ENCODE measurements at places on chromosomes 2 and 18. TPM values are rescaled to one million over a fixed set of nuclear protein-coding genes. Genes with fewer than 3 reads are reported as not detected.
A peak's percentile ranks its signal among the peaks of the same experiment; 100 is the strongest.

GRCh38 chr2:209969692-209970091, 32.7 kb upstream of the RPE start:
- DNase-seq, result no peak
- no peak overlapping the region for H3K27ac ChIP-seq
- H3K4me3 ChIP-seq, result no peak overlapping the region
- H3K4me1 ChIP-seq, result no peaks in the 10 kb centered on the region

The PIEZO2 gene
- total RNA-seq, result not detected

DNA sequence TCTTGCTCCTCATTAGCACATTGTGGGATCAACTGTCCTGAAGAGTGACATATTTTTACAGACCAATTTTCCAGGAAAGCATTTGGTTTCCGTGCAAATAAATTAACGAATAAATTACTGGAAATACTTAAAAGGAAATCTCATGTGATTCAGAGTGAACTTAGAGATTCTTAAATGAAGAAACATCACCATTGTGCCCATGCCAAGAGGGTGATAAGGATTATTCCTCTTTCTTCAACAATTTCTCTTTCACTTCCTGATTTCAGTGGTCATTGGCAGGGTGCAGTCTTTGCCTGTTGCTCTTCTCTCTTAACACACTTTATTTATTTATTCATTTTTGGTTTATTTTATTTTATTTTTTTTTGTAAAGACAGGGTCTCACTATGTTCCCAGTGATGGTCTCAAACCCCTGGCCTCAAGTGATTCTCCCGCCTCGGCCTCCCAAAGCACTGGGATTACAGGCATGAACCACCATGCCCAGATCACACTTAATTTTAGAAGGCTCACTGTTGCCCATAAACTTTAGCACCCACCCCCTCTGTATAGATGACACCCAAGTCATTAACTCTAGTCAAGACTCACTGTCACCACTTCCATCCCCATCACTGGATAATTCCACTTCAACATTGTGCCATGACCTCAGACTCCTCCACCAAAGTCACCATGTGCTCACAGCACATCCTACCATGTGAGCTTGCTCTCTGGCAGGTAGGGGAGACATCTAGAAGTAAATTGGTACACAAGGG, 92.6 kb upstream of the CERS6 start:
- H3K27ac ChIP-seq, result no peak overlapping the region
- H3K4me1 ChIP-seq, result peaks cover 7% of the 10 kb centered on the region
- DNase-seq, result no peak
- no peaks in the 10 kb centered on the region for H3K36me3 ChIP-seq
- H3K4me3 ChIP-seq, result no peak overlapping the region
- H3K27me3 ChIP-seq, result no peaks in the 10 kb centered on the region

The IL37 gene
- total RNA-seq, result not detected

GRCh38 chr2:222295368-222296062, 3.3 kb downstream of the PAX3 start:
- H3K27me3 ChIP-seq, result peaks cover 99% of the 10 kb centered on the region
- H3K27ac ChIP-seq, result peak overlapping the region; percentile 82
- DNase-seq, result no peak
- H3K36me3 ChIP-seq, result peaks cover 5% of the 10 kb centered on the region
- peak overlapping the region; percentile 81 for H3K4me3 ChIP-seq
- peaks cover 43% of the 10 kb centered on the region for H3K4me1 ChIP-seq

- H3K36me3 ChIP-seq, result no peaks in the 10 kb centered on the region
- no peak for DNase-seq
- no peak overlapping the region for H3K27ac ChIP-seq
- H3K4me3 ChIP-seq, result no peak overlapping the region
Observed at GRCh38 chr2:138744713-138745112, 35.5 kb downstream of the NXPH2 start.

The C2orf92 gene
- total RNA-seq, result 15.2 TPM

- H3K36me3 ChIP-seq, result peaks cover 28% of the 10 kb centered on the region
- no peaks in the 10 kb centered on the region for H3K27me3 ChIP-seq
- H3K4me3 ChIP-seq, result peak within 1 kb of the TSS; percentile 99
- H3K4me1 ChIP-seq, result peaks cover 45% of the 10 kb centered on the region
- H3K27ac ChIP-seq, result peak within 1 kb of the TSS; percentile 100
- peak; percentile 79 for DNase-seq
Observed at GRCh38 chr2:84970868-84971509, at the start of gene KCMF1. KCMF1 (plus strand) TSS chr2:84971161; CDS start chr2:84971452, 291 bp downstream.

DNA sequence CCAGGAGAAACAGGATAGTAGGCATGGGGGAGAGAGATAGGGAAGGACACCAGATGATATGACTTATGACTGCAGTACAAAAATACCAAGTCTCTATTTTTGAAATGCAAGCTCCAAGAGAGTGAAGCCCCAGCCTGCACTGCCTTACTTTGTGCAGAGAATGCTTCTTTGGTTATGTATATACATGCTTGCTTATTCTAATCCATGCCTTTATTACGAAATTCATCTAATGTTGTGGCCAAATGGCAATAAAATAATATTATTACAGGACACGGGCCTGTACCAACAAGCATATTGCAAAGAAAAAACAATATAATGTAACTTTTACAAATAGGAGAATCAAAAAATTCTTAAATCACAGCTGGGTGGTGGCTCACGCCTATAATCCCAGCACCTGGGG, 110.8 kb downstream of the BCL11A start:
- H3K27me3 ChIP-seq, result no peaks in the 10 kb centered on the region
- no peak overlapping the region for H3K27ac ChIP-seq
- H3K4me1 ChIP-seq, result peaks cover 9% of the 10 kb centered on the region
- no peak for DNase-seq
- no peak overlapping the region for H3K4me3 ChIP-seq

DNA sequence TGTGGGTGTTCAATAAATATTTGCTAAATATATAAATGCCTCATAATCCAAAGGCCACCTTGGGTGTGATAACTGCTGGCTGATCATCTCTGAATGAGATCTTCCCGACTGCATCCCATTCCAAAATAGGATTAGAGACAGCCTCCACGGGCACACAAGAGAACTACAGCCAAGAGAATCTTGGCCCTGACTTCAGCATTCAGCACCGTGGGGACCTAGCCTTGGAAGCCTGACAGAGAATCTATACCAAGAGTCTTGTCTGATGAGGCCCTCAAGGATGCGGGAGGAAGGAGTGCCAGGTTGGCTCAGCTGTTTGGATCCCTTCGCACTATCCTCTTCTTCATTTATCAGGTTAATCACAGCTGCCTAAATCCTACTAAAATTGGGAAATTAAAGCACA, 85.8 kb downstream of the RBM43 start:
- H3K4me1 ChIP-seq, result no peaks in the 10 kb centered on the region
- H3K27me3 ChIP-seq, result peaks cover 5% of the 10 kb centered on the region
- no peak overlapping the region for H3K4me3 ChIP-seq
- DNase-seq, result no peak
- no peak overlapping the region for H3K27ac ChIP-seq

GRCh38 chr2:134440336-134440909, 186.6 kb downstream of the MGAT5 start:
- DNase-seq, result no peak
- no peaks in the 10 kb centered on the region for H3K4me1 ChIP-seq
- no peaks in the 10 kb centered on the region for H3K27me3 ChIP-seq
- H3K36me3 ChIP-seq, result no peaks in the 10 kb centered on the region

GRCh38 chr2:5502385-5502784, 189.8 kb upstream of the SOX11 start:
- H3K27me3 ChIP-seq, result no peaks in the 10 kb centered on the region
- no peaks in the 10 kb centered on the region for H3K36me3 ChIP-seq
- H3K4me3 ChIP-seq, result no peak overlapping the region
- no peaks in the 10 kb centered on the region for H3K4me1 ChIP-seq

GRCh38 chr2:167136879-167137596, 248.8 kb downstream of the XIRP2 start:
- H3K27me3 ChIP-seq, result no peaks in the 10 kb centered on the region
- H3K4me3 ChIP-seq, result no peak overlapping the region
- H3K36me3 ChIP-seq, result no peaks in the 10 kb centered on the region

DNA sequence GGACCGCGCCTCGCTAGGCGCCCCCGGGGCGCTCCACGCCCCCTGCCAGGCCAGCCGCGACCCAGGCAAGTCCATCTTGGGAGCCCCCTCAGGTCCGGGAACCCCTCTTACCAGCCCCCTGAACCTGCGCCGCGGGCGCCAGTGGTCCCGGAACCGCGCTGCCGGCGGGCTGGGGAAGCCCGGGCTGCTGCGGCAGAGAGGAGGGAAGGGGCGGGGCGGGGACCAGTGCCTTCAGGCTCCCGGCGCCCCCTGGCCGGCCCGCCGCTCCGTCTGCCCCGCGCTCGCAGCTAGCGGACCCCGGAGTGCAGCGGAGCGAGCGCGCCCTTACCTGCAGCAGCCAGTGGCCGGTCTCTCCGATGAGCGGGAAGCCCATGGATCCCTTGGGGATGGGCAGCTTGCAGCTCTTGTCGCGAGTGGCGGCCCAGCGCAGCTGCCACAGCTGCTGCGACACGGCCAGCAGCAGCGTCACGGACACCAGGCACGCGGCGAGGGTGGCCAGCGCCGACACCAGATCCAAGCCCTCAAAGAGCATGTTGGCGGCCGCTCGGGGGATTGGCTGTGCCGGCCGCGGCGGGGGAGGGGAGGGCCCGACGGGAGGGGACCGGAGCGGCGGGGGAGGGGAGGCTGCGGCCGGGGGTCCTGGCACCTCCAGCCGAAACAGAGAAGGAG, at the start of gene CYP26B1:
Gene CYP26B1 (minus strand): TSS at position 560 of the 669 bp plus-strand sequence. CDS start 28 bp downstream, at position 532.
- no peak for DNase-seq
- H3K4me1 ChIP-seq, result peaks cover 49% of the 10 kb centered on the region
- H3K27me3 ChIP-seq, result peaks cover 70% of the 10 kb centered on the region

- no peak for DNase-seq
- no peaks in the 10 kb centered on the region for H3K27me3 ChIP-seq
- no peaks in the 10 kb centered on the region for H3K36me3 ChIP-seq
- no peak overlapping the region for H3K27ac ChIP-seq
Observed at GRCh38 chr18:64436111-64436510, 287.2 kb upstream of the LINC00305 start.

- no peak overlapping the region for H3K4me3 ChIP-seq
- no peaks in the 10 kb centered on the region for H3K36me3 ChIP-seq
- H3K4me1 ChIP-seq, result no peaks in the 10 kb centered on the region
- no peaks in the 10 kb centered on the region for H3K27me3 ChIP-seq
Observed at GRCh38 chr2:235709124-235709813, 215.4 kb downstream of the AGAP1 start.

The REG1B gene
- total RNA-seq, result not detected

DNA sequence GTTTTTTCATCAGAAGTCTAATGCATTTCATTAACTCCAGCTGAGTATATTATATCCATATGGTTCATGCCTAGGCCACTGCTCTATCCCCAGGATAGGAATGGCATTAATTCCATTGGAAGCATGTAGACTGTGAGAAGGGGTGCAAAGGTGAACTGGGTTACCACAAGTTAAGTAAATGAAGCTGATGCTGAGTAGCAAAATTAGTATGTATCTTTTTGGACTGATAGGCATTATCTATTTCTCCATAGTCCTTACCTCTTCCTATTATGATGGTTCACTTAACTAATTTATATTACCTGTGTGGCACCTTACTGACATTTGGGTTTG, 24.9 kb downstream of the UBE2E3 start:
- H3K27ac ChIP-seq, result no peak overlapping the region
- no peaks in the 10 kb centered on the region for H3K27me3 ChIP-seq
- no peaks in the 10 kb centered on the region for H3K36me3 ChIP-seq
- H3K4me1 ChIP-seq, result peaks cover 14% of the 10 kb centered on the region
- H3K4me3 ChIP-seq, result no peak overlapping the region
- DNase-seq, result no peak

GRCh38 chr2:96538487-96539214, 2.1 kb downstream of the ARID5A start:
- peak overlapping the region; percentile 94 for H3K4me3 ChIP-seq
- DNase-seq, result peak; percentile 86
- H3K27me3 ChIP-seq, result no peaks in the 10 kb centered on the region
- H3K27ac ChIP-seq, result peak overlapping the region; percentile 98
- peaks cover 72% of the 10 kb centered on the region for H3K4me1 ChIP-seq

The PXDN gene
- 1.8 TPM for total RNA-seq

The COA5 gene
- total RNA-seq, result 29.4 TPM

The MEIS1 gene
- total RNA-seq, result 0.34 TPM

DNA sequence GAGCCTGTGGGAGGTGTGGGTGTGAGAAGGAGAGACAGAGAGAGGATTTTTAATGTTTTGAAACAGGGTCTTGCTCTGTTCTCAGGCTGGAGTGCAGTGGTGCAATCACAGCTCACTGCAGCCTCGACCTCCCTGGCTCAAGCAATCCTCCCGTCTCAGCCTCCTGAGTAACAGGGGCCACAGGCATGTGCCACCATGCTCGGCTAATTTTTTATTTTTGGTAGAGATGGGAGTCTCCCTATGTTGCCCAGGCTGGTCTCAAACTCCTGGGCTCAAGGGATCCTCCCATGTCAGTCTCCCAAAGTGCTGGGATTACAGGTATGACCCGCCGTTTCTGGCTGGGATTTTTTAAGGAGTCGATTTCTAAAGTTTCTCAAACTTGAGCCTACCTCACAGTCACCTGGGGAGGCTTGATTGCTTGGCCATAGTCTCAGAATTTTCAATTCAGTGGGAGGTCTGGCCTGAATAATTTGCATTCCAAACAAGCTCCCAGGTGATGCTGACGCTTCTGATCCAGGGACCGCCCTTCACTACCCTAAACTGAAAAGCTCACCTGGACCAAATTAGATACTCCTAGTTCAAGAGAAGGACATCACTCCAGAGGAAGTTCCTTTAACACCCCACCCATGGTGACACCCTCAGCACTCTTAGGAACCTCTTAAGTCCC, 70.8 kb upstream of the SLC1A4 start:
- DNase-seq, result no peak
- no peaks in the 10 kb centered on the region for H3K36me3 ChIP-seq
- peaks cover 20% of the 10 kb centered on the region for H3K4me1 ChIP-seq
- peak overlapping the region; percentile 93 for H3K4me3 ChIP-seq

The MGAT4A gene
- 108 TPM for total RNA-seq

GRCh38 chr2:227219312-227220105, 55.1 kb downstream of the COL4A3 start:
- H3K36me3 ChIP-seq, result no peaks in the 10 kb centered on the region
- no peaks in the 10 kb centered on the region for H3K27me3 ChIP-seq
- no peaks in the 10 kb centered on the region for H3K4me1 ChIP-seq
- DNase-seq, result no peak

The COL4A3 gene
- total RNA-seq, result not detected
